ENCODE measurements at places on chromosomes 6 and 20.
A peak's percentile ranks its signal among the peaks of the same experiment; 100 is the strongest.

DNA sequence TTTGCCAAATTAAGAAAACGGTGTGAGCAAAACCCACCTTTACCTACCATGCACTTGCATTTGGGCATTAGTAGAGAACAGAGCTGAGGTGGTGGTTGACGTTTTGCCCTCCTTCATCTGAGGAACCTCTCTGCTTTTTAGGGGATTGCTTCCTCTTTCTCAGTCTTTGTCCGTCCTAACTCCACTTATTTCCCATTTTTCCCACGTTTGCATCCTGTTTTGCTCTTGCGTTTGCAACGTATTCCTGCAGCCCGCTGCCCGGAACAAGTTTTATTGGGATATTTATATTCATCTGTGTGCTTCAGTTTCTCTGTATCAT is 374 bp upstream of the SERINC1 start:
- peak; percentile 75 for DNase-seq

DNA sequence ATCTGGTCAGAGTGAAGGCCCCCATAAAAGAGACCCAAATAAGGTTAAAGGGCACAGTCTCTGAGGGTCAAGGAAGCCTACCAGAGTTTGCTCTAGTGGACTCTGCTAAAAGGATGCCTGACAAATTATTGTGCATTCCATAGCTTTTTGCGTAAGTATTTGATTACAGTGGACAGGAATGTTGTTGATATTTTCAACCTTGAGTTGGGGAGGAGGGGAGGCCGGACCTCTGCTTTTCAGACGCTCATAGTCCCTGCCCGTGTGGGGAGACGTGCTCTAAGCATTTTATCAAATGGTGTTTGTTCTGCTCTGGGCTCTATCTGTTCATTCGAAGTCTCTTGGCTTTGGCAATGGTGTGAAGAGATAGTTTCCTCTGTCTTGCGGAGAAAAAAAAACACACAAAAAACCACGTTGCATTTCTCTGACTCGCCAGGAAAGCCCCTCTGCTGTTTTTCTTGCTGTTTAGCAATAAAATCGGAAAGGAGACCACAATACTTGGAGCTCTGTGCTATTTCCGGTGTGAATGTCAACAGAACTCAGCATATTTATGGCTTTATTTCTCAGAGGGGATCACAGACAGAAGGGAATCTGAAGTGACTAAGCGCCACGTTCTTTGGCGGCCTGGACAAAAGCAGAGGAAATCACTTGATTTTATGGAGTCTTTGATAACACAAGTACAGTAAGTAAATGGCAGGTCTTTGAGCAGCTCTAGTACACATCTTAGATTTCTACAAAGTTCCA is 159.8 kb downstream of the ZFP64 start:
- no peak for DNase-seq

- DNase-seq: peak; percentile 70
Measured at GRCh38 chr20:59850018-59850641, 83.3 kb downstream of the SYCP2 start.

GRCh38 chr6:113649880-113650609 is 207.1 kb upstream of the MARCKS start:
- no peak for DNase-seq

GRCh38 chr6:55756531-55757031 is 118.8 kb downstream of the BMP5 start:
- no peak for DNase-seq

- DNase-seq: no peak
Measured at GRCh38 chr20:63246490-63247288, 7.6 kb downstream of the NKAIN4 start.

DNA sequence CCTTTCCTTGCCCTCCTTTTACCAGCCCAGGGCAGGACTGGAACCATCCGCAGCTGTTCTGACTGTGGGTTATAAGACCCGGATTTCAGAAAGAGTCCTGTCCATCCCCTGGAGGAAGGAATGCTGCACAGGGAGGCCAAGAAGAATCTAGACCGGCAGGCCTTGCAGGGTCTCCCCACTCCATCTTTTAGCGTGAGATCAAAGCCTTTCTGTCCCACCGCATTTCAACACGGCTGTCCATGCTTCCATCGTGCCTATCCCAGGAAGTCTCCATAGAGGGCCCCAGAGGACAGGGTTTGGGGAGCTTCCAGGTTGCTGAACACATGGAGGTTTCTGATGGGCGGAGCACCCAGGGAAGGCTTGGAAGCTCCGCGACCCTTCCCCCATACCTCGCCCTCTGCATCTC is 79.3 kb upstream of the AGPAT4 start:
- DNase-seq: no peak

GRCh38 chr6:99882128-99882702 is 111.8 kb downstream of the MCHR2 start:
- no peak for DNase-seq

DNA sequence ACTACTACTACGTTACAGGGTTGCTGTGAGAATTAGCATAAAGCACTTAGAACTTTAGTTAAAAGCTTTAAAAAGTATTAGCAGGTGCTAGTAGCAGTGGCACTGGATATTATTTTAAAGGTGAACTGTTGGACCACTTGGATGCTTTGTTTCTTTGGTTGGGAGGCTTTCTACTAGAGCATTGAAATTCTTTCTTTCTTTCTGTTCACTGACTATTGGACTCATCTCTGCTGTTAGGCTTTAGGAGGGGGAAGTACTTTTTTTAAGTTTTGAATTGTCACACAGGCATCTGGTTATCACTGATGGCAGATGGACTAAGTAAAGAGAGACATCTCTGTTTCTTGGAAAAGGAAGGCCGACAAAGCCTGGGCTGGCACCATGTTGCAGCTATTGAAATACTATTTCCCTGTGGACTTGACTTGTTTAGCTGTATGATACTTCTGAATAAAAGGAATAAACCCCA is 4.8 kb downstream of the TBPL1 start:
- DNase-seq: no peak

- DNase-seq: no peak
Measured at GRCh38 chr6:102520966-102521365, 1127.5 kb downstream of the GRIK2 start.

DNA sequence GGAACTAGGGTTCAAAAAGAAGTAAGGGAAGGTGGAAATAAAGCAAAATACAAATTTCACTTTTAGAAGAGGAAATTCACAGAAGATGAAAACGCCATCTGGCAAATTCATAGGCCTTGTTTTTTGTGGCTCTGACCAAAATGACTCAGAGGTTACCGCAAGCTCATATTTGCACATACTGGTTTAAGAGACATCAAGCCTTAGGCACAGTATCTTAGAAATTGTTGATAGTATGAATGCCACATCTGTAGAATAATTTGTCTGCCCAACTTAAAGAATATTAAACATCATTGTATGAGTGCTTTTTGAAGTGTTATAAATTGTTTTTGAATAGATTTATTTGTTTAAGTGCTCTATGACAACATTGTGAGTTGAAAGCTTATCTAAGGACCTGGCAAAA is 10.6 kb downstream of the TAAR1 start:
- no peak for DNase-seq

DNA sequence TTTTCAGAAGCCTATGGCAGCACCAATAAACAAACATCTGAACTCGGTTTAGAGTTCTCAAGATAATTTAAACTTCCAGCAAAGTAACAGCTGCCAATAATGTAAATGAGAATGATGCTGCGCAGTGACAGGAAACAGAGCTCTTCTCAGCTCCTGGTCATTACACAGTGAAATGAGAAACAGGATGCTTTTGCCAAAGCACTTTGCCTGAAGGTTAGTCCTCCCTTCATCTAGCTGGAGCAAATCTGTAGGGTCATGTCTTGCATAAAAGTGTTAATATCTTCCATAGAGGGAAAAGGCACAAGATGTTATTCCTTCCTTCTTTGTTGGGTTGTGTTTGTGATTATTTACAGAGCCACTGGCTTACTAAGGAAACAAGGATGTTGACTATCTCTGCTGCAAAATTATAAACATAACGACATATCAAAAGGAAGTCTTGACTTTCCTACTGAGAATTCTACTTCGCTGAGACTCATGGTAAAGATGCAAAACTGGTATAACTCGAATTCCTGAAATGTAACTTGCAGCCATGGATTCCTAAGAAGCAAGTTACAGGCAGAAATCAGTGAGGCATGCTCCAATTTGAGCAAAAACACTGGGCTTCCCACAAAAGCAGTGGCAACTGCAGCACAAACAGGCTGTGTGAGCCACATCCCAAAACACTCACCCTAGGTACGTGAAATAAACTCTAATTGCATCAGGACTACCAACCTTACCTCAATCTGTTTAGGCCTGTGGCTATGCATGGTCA is 102.5 kb upstream of the BEND6 start:
- no peak for DNase-seq

DNA sequence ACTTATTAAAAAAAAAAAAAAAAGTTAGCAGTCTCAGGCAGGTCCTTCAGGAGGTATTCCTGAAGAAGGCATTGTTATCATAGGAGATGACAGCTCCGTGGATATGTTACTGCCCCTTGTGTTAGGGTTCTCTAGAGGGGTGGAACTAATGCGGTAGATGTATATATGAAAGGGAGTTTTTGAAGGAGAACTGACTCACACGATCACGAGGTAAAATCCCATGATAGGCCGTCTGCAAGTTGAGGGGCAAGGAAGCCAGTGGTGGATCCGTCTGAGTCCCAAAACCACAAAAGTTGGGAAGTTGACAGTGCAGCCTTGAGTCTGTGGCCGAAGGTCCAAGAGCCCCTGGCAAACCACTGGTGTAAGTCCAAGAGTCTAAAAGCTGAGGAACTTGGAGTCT is 103.4 kb downstream of the TULP4 start:
- DNase-seq: no peak

- no peak for DNase-seq
Measured at GRCh38 chr6:34546551-34547321, 9.4 kb downstream of the SPDEF start.

- no peak for DNase-seq
Measured at GRCh38 chr20:278181-278580, 12.4 kb downstream of the C20orf96 start.

DNA sequence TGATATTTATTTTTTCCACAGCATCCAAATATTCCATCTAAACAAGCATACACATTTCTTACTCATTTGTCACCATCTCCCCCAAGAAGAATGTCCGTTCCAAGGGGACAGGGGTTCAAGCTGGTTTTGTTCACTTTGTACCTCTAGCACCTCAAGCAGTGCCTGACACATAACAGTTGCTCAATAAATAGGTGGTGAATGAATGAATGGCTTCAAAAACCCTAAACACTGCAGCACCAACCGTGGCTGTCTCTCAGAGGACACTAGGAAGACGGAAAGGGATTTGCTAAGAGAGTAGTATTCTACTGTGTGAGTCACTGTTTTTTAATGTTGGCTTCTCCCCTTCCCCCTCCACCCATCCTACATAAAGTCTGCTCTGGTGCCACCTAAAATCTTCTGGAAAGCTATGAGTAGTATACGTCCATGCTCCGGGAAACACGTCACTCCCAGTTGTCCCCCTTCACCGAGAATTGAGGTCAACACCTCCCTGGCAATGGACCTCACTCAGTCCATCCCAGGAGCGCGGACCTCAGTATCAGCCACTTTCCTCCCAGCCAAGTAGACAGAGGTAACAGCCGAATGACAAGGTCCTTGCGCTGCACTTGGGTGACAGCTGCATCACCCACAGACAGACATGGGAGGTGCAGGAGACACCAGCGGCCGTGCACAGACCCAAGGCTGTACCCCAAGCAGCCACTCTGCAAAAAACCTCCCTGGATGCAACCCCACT is 107.4 kb downstream of the PREX1 start:
- no peak for DNase-seq

- no peak for DNase-seq
Measured at GRCh38 chr20:61915101-61915500, 150.6 kb downstream of the TAF4 start.

DNA sequence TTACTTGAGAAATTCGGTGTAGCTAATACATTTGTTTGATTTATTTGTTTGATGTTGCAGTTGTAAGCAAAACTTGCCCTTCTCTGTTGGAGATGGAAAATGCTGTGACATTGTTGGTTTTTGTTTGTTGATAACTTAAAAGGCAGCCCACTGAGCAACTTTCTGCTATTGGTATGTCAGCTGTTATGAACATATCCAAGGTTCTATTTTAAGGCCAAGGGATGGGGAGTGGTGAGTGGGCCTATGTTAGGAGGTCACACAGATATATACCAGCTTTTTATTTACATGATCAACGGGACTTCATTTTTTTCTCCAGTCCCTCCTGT is 5.7 kb downstream of the QKI start:
- DNase-seq: no peak

DNA sequence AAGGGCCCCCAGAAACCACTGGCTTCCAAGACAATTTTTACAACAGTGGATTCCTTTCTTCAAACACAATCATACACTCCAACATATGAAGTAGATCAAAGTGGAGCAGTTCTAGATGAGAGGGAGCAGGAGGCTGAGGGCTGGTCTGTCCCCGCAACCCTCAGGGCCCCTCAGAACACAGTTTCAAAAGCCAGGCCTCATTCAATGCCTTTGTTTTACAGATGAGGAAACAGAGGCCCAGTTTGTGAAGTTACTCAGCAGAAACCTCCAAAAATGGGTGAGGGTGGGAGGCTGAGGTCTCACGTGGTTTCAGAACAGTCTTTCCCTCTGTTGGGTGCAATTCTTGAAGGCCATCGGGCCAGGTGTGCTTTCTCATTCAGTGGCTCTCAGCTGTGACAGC is 134.9 kb downstream of the SCML4 start:
- DNase-seq: no peak

GRCh38 chr20:5719861-5720403 is 30.3 kb upstream of the SHLD1 start:
- DNase-seq: no peak

GRCh38 chr6:116406678-116407345 is 36.1 kb downstream of the DSE start:
- no peak for DNase-seq

DNA sequence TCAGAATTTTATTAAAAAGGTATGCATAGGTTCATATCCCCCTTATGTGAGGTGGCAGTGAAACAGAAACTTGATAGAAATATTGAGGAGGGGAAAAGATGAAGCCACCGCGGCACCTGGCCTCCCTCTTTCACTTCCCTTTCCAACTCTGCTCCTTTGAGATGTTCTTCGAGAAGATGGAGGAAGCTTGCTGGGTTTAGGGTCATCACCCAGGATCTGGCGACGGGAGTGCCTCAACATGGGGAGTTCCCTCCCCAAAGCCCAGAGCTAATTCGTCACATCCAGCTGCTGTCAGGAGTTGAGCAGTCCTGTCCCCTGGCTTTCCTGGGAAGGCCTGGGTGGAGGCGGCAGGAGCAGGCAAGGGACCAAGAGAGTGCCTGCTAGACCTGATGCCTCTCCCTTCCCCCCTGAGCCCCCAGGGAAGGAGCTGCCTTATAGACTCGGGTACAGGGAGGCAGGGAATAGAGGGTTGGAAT is 29.1 kb downstream of the RREB1 start:
- DNase-seq: no peak

DNA sequence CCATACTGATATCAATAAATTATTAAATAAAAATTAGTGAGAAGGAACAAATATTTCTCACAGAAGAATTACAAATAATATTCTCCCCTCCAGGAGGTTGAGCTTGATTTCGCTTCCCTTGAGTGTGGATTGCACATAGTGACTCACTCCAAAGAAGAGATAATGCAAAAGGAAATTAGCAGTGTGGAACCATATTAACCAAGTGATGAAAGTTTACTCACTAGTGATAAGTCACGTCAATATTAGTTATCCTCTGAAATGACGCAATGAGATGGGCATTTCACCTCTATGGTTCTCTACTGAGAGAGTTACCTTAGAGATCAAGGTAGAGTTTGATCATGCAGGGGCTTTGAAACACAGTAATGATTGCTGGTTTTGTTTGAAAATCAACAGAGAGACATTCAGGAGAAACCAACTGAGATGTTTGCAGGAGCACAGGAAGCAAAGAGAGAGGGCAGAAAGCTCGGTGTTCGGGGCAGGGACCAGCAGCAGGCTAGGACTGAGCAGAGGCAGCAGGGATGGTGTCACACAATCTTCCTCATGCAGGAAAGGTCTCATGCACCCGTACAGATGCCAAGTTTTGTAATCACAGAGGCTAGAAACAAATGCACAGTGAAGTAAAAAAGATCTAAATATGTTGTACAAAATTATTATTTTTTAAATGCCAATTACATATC is 634.5 kb downstream of the QKI start:
- no peak for DNase-seq

All from Kasumi-1 (cell line).